ENCODE measurements at places on chromosomes 16 and 17.
A peak's percentile ranks its signal among the peaks of the same experiment; 100 is the strongest.

GRCh38 chr16:48444574-48444973 is 59.4 kb upstream of the SIAH1 start:
- H3K27ac ChIP-seq: no peak overlapping the region
- H3K4me3 ChIP-seq: no peak overlapping the region
- no peaks in the 10 kb centered on the region for H3K27me3 ChIP-seq
- no peak for DNase-seq
- no peaks in the 10 kb centered on the region for H3K36me3 ChIP-seq

DNA sequence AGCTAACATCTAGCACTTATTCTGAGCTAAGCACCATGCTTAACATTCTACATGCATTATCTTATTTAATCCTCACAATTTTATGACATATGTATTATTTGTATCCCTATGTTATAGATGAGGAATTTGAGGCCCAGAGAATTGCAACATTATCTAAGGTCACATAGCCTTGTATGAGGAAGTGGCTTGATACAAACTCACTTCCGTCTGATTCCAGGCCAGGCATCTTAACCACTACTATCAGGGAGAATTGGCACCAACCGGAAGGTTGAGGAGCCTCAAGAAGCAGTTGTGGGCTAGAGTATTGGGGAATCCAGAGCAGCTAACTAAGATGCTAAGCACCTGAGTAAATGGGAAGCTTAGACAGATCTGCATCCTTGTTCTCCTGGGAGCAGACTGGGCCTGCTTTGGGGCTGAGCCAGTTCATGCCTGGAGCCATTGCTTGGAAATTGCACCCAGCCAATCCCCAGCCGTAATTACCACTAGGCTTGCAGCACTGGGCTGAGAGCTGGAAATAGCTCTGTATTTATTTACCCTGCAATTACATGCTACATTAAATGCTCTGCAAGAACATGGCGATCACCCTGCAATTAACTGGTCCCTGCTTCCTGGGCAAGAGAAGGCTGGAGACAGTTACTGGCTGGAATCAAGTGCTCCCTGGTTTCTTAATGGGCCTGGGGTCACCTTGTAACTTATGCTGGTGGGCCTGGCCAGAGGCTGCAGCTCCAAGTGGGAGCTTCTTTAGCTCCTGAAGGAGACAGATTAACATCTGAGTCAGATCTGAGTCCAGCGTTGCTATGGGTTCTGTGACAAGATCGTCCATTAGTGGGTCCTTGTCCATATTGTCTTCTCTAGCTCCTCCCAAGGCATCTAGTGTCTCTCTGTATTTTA is 273.1 kb upstream of the CCL2 start:
- H3K4me1 ChIP-seq: peaks cover 10% of the 10 kb centered on the region
- H3K27me3 ChIP-seq: no peaks in the 10 kb centered on the region
- no peak for DNase-seq
- H3K4me3 ChIP-seq: no peak overlapping the region

GRCh38 chr16:47578573-47578972 is 117.4 kb downstream of the PHKB start:
- H3K36me3 ChIP-seq: peaks cover 11% of the 10 kb centered on the region
- peak overlapping the region; percentile 27 for H3K27ac ChIP-seq
- H3K4me1 ChIP-seq: peaks cover 4% of the 10 kb centered on the region
- H3K4me3 ChIP-seq: no peak overlapping the region
- no peaks in the 10 kb centered on the region for H3K27me3 ChIP-seq
- no peak for DNase-seq

- H3K4me3 ChIP-seq: no peak overlapping the region
- H3K36me3 ChIP-seq: no peaks in the 10 kb centered on the region
- H3K27me3 ChIP-seq: no peaks in the 10 kb centered on the region
- DNase-seq: no peak
- H3K4me1 ChIP-seq: peaks cover 33% of the 10 kb centered on the region
Measured at GRCh38 chr17:72603420-72604242, 482.8 kb downstream of the SOX9 start.

DNA sequence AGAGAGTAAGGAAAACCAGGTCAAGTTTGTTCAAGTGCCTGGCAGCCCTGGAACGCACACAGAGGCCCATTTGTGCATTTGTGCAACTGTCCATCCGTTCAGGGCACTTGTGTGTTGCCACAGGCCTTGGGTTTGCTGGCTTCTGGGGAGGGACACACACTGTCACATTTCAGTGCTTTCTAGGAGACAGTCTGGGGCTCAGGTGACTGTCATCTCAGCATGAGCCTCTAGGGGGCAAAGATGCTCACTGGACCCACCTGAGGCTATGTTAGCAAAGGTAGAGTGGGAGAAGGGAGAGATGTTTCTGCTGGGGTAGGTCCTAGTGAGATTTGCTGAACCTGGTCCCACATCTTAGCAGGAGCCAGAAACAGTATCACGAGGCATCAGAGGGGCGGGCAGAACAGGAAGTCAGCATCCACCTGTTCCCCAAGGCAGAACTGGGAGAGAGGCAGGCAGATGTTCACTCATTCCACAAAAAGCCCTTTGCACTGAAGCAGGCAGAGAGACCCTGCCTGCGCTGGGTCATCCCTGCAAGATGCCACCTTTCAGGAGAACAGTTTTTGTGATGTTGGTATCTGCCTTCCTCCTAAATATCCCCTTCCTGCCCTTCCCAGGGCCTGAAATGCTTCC is 48.5 kb downstream of the RAI1 start:
- no peak for DNase-seq
- no peaks in the 10 kb centered on the region for H3K36me3 ChIP-seq
- no peaks in the 10 kb centered on the region for H3K27me3 ChIP-seq

DNA sequence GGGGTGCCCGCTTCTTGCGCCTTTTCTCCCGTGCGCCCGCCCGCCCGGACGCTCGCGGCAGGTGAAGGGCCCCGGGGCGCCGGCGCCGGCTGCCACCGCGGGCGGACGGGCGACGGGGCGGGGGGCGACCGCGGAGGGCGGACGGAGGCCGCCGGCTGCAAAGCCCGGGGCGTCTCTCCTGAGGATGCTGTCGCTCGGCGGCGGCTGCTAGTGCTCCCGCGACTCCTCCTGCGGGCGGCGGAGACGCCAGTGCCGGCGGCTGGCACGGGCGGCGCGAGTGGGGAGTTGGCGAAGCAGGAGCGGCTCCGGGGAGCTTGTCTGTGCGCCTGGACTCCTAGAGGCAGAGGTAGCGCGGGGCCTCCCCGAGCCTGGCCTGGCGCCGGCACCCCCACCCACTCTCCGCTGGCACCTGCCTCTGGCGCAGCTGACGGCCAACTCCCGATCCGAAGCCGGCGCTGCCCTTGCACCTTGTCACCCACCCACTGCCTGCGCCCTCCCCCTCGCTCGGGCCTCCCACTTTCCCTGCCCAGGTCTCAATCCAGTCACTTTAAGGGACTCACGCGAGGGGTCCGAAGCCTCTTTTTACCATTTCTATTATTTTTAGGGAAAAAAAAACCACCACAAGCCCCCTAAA is at the start of gene FAM20A:
Gene FAM20A (minus strand): TSS at position 437 of the 634 bp plus-strand sequence. CDS start 701 bp downstream, outside the sequence.
- peak; percentile 70 for DNase-seq
- H3K36me3 ChIP-seq: no peaks in the 10 kb centered on the region
- peak within 1 kb of the TSS; percentile 92 for H3K4me3 ChIP-seq
- no peak within 1 kb of the TSS for H3K27ac ChIP-seq
- peaks cover 8% of the 10 kb centered on the region for H3K4me1 ChIP-seq
- H3K27me3 ChIP-seq: peaks cover 63% of the 10 kb centered on the region

DNA sequence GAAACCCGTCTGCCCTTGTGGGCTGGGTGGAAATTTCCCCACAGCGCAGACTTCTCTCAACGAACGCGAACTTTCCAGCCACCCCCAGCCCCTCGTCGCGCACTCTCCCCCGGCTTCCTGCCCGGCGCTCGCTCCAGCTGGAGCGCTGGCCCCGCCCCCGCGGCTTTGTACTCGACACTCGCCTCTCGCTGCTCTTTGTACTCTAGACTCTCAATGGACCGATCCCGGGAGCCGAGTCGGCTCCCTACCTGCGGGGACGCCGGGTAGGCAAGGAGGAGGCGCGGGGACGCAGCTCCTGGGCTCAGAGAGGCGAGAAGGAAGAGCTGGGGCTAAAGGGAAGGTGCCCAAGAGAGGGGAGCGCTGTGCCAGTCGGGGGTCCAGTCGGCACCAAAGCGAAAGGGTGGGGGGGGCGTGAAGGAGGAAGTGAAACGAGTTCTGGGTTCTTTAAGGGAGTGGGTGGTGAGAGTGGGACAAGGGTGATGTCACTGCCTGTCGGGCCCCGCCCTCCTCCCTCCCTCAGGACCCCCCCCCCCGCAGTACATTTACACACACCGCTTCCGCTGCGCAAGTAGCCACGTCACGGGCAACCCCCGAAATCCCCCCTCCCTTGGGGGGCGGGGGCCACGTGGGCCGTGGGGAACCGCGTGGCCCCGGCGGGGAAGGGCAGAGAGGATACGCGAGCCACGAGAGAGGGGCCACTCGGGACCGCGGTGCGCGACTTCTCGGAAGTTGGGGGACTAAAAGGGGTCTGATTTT is 9.7 kb downstream of the KDM6B start:
- DNase-seq: no peak
- H3K4me1 ChIP-seq: peaks cover 28% of the 10 kb centered on the region
- H3K27ac ChIP-seq: peak overlapping the region; percentile 98
- H3K36me3 ChIP-seq: peaks cover 9% of the 10 kb centered on the region

GRCh38 chr17:16255481-16255921 is 38.5 kb downstream of the PIGL start:
- no peaks in the 10 kb centered on the region for H3K27me3 ChIP-seq
- no peak for DNase-seq
- peak overlapping the region; percentile 9 for H3K27ac ChIP-seq
- peaks cover 10% of the 10 kb centered on the region for H3K4me1 ChIP-seq

GRCh38 chr17:3660311-3660891 is 8.0 kb downstream of the TAX1BP3 start:
- H3K27ac ChIP-seq: peak overlapping the region; percentile 56
- H3K27me3 ChIP-seq: no peaks in the 10 kb centered on the region
- peaks cover 5% of the 10 kb centered on the region for H3K4me1 ChIP-seq
- H3K36me3 ChIP-seq: no peaks in the 10 kb centered on the region
- no peak for DNase-seq
- H3K4me3 ChIP-seq: no peak overlapping the region

DNA sequence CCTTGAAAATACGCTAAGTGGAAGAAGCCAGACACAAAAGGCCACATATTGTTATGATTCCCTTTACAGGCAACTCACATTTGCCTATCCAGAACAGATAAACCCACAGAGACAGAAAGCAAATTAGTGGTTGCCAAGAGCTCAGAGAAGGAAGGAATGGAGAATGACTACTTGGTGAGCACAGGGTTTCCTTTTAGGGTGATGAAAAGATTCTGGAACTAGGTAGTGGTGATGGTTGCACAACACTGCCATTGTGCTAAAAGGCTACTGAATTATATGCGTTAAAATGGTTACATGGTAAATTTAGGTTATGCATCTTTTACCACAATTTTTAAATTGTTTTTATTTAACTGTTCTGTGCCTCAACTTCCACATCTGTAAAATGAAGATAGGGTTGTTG is 4.4 kb downstream of the COPRS start:
- H3K4me3 ChIP-seq: no peak overlapping the region
- H3K36me3 ChIP-seq: peaks cover 14% of the 10 kb centered on the region
- H3K27ac ChIP-seq: no peak overlapping the region
- no peak for DNase-seq
- H3K4me1 ChIP-seq: peaks cover 20% of the 10 kb centered on the region
- no peaks in the 10 kb centered on the region for H3K27me3 ChIP-seq

DNA sequence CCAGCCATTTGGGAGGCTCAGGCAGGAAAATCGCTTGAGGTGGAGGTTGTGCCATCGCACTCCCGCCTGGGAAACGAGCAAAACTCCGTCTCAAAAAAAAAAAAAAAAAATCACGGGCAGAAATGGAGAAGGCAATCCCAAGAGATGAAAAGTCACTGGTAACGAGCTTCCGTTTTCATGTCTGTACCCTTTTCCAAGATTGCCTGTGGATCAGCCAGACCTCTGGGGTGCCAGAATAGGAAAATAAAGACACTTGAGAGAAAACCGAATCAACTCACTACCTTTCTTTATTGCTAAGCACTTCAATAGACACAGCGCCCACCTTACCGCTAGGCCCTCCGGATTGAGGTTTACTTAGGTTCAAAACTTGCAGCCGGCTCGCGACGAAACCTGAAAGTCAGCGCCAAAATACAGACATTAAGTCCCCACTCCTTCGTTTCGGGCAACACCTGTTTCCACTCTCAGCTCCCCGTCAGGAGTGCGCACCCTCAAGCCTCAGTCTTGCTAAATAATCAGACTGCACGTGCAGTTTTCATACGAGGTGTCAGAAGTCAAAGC is 970 bp upstream of the TRAF7 start:
- DNase-seq: no peak
- H3K27ac ChIP-seq: peak overlapping the region; percentile 91
- peak overlapping the region; percentile 93 for H3K4me3 ChIP-seq

DNA sequence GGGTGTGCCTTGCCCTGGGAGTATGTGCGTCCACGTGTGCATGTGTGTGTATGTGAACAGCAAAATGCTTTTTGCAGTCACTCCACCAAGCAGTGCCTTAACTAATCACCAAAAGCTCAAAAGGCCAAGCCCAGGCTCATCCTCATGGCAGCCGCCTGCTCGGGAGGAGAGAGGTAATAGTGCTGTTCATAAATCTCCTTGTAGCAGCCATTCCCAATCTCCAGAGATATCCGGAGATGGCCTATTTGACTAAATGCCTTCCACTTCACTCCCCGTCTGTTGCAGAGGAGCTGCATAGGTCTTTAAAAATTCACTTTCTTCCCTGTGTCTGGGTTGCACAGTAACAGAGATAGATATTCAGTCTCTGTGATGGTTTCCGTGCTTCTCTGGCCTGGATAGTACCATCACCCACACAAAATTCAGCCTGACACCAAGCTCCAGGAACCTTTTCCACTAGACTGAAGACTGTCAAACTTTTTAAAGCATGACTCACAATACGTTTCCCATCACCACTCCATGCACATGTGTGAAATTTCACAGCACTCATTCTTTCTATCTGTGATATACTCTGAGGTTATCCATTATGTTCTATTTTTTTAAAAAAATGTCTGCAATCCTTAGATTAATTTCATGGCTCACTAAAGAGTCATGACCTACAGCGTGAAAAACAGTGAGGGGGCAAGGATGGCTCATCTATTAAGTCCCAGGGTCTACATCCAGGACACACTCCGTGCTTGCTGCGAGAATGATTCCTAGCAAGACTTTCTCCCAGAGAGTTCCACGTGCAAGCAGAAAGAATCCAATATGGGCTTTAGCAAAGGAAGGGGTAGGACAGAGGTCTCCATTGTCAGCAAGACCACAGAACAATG is 357.8 kb downstream of the GRIN2A start:
- H3K4me1 ChIP-seq: no peaks in the 10 kb centered on the region
- H3K4me3 ChIP-seq: no peak overlapping the region
- no peak for DNase-seq

DNA sequence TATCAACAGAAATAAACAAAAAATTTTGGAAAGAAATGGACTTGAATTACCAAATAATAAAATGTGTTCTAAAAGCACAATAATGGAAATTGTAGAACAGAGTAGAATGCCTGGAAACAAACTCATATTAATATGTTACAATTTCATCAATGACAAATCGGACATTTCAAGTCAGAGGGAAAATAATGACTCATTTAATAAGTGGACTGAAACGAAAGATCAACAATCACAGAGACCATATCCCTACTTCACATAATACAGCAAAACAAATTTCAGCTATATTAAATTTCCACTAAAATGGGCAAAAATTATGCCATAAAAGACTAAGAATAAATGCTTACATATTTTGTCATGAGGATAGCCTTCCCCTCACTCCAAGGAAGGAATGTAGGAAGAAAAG is 25.7 kb downstream of the CDYL2 start:
- no peaks in the 10 kb centered on the region for H3K4me1 ChIP-seq
- no peaks in the 10 kb centered on the region for H3K27me3 ChIP-seq
- DNase-seq: no peak
- no peaks in the 10 kb centered on the region for H3K36me3 ChIP-seq
